ENCODE measurements at places on chromosomes 2 and 18.

GRCh38 chr2:199336546-199336945, 121.2 kb downstream of the SATB2 start:
- DNase-seq, result no peak

DNA sequence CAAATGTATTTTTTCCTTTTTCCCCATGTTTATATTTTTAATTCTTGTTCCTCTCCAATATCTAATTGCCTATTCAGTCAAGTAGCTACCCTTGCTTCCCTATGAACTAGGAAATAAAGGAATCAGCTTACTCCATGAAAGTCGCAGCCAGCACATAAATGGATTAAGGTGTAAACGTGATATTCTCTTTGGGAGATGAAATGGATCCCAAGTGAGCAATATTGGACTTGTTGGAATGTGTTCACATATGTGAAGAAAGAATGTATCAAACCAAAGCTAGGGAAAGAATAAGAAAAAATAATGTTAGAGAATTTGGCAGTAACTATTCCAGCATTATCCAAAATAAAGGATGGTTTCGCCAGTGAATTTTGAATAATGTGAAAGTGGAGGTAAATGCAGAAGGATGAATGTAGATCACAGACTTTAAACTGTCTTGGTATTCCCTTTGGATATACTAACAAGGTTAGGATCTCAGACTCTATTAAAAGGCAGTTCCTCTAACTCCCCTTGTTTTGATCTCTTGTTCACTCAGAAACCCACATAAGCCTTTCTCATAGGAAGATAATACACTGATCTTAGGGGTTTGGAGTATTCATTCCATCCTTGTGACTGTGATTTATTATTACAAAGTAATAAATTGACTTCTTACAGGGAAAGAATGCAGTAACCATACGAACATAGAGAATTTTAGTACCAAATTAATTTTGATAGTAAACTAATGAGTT, 208.1 kb downstream of the BABAM2 start:
- DNase-seq, result no peak

DNA sequence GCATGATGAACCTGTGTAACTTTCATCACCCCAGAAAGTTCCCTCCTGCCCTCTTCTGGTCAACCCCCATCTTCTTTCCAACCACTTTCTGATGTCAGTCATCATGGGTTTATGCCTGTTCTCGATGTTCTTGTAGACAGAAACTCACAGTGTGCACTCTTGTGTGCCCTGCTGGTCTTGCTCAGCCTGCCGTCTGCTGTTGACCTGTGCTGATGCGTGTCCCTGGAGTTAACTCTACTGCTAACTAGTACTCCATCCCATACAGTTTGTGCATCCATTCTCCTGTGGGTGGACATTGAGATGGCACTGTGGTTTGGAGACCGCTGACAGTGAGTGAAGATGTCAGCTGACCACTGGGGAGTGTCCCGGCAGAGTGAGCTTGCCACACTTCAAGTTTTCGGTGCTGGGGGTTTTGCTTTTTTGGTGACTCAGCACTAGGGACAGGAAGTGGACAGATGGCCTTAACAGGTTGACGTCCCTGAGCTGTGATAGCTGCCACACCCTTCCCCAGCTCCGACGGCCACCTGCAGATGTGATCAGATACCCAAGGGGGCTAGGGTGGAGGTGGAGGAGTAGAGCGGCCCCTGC, 14.8 kb downstream of the KLHL29 start:
- no peak for DNase-seq

DNA sequence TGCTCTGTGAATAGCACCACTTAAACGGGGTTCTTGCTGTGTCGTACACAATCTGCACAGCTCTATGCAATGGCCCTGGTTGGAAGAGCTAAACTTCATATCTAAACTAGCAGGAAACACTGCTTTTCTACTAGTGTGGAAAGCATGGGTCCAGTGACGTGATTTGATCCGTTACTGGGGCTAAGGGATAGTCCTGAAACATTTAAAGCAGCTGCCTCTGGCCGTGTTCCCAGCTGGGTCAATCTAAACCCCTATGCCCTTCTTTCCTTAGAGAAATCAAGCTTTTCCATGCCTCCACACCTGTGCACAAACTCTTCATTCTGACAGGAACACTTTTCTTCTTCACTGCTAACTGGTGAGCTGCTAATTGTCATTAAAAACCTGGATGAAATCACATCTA, 5.4 kb upstream of the IGFBP5 start:
- no peak for DNase-seq

DNA sequence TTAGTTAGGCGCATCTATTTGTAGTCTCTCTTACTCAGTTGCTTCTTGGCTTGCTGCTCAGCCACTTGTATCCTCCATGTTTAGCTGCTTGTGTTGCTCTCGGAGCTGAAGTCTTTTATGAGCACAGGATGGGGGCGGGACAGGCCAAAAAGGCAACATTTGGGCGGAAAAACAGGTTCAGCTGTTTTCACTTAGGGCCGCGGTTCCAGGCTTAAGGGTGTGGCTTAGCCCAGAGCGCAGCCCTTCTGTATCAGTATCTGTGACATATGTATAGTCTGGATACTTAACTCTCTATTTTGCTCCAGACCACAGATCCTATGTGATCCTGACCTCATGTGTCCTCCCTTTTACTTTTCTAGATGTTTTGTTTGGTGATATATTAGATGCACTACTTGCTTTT, 763.5 kb downstream of the SUCLG1 start:
- DNase-seq, result no peak

DNA sequence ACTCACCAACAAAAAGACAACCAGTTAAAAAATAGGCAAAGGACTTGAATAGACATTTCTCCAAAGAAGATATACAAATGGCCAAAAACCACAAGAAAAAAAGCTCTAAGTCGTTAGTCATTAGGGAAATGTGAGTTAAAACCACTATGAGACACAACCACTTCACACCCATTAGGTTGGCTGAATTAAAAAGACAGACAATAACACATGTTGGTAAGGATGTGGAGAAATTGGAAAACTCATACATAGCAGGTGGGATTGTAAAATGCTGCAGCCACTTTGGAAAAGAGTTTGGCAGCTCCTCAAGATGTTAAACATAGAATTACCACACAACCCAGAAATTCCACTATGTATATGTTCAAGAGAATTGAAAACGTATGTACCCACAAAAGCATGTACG, 117.6 kb upstream of the SPATS2L start:
- no peak for DNase-seq

- no peak for DNase-seq
These were observed 125.6 kb upstream of the CDC42EP3 start for GRCh38 chr2:37797081-37797480.

GRCh38 chr2:26924731-26925099, 45.7 kb upstream of the MAPRE3 start:
- no peak for DNase-seq

DNA sequence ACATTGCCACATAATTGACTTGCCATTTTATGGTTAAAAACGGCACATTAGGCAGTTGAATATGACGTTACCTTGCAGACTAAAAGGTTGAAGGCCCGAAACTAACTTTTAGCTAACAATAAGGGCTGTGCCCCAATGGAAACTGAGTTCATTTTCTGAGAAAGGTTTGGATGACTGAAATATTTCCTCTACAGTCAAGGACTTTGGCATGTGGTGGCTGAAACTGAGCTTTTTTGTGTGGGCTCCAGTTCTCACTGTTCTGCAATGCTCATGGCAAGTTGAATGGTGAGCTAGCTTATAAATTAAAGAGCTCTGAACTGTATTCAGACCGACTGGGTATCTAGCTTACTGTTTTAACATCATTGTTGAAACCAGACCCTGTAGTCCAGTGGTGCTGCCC, 23.8 kb upstream of the TXNDC2 start:
- no peak for DNase-seq

DNA sequence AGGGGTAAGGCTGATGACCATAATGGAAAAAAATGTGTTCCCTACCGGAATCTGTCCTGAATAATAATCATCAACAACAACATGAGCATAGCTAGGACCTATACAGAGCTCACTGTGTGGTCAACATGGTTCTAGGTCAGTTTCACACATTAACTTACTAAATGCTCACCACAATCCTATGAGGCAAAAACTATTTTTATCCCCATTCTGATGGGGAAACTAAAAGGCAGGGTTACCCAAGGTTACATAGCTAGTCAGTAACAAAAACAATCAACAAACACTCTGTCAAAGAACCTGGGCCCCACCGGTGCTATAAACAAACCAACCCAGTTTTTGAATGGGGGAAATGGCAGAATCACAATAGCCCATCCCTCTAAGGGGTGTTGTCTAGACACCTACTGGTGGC, 40.1 kb downstream of the AOX1 start:
- DNase-seq, result no peak

DNA sequence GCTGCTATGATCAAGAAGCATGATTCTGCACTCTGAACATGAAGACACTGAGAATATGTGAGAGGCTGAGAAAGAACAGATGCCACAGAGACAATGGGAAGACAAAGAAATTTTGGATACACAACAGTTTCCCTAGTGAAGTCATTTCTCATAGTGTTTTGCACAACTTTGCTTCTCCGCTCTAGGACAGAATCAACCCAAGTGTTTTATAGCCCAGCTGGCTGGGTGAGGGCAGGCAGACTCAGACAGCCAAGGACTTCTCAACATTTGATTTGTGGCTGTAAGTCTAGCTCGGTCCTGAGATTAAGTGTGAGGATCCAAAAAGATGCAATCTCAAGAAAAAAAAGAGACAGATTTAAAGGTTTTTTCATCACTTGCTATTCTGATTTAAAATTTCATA, 536.5 kb upstream of the CRIM1 start:
- DNase-seq, result no peak

DNA sequence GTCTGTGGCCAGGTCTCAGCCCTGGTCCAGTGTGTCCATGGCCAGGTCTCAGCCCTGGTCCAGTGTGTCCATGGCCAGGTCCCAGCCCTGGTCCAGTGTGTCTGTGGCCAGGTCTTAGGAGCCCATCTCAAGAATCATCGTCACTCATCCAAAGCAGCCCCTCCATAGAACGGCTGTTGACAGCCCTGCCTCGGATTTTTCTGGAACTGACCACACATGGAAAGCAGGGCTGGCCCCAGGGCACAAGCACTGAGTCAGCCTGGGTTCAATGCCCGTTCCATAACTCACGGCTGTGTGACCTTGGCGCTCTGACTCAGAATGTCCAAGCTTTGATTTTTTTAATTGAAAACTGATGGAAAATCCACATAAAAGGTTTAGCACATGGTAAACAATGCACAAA, 59.9 kb upstream of the SNTG2 start:
- DNase-seq, result no peak

DNA sequence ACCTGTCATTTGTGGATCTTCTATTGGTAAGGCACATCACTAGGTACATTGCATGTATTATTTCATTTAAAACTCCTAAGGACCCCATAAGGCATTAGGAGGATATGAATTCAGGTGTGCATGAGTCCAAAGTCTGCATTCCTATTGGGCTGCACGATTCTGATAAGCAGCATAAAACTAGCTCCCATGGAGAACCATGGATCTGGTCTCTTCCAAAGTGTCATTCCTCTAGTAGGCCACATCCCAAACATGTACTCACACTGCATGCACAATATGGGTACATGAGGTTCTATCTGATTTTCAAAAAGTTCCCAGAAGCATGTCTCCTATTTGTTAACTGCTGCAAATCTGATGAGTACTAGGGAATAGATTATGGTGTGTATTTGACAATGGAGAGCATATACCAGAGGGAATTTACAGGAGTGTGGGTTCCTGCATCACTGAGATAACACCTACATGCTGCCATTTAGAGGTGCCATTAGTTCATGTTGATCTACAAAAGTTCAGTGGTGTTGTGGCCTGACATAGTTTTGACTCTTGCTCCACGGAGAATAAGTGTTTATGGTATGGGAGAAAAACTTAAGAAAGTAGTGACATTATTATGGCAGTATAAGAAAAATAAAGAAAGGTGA, 11.3 kb downstream of the CYTIP start:
- DNase-seq, result no peak

- DNase-seq, result no peak
These were observed 35.7 kb downstream of the THUMPD2 start for GRCh38 chr2:39743269-39743776.

- no peak for DNase-seq
These were observed 20.1 kb downstream of the COL4A4 start for GRCh38 chr2:227143895-227144294.

DNA sequence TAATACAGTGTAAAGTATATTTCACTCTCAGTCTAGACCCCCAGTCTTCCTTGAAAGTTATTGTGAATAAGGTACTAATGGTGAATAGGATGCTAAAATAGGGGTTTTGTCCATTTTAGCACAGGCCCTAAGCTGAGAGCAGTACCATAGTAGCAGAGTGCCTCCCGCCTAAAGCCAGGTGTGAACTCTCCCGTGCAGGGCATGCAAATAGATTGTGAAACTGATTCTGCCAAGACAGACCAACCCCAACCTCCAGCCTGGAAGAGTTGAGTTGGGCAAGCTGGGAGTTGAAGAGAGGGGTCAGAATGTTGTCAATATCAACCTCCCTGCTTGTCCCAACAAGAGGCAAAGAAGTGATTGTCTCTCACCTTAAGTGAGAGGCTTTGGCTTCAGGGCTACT, 97.4 kb upstream of the CYRIA start:
- DNase-seq, result no peak

GRCh38 chr2:42095923-42096408, 48.1 kb downstream of the PKDCC start:
- peak; percentile 74 for DNase-seq

- no peak for DNase-seq
These were observed 484.8 kb upstream of the CNTNAP5 start for GRCh38 chr2:123540291-123540690.

DNA sequence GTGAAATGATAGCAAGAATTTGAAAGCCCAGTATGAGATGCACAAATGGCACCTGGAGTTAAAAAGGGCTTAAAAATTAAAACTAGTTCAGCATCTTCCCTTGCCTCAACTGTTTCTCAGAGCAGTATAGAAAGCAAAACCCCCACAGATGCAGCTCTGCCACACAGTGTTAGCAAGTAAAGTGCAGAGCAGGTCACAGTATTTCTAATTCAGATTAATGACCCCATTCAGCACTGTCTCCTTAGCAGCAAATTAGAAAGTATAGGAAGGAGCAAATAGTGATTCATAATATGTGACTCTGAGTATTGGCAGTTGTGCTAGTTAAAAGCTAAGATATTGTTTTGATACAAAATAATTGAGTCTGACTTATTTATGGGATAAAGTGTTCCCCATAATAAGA, 73.8 kb upstream of the CCDC85A start:
- no peak for DNase-seq

- no peak for DNase-seq
These were observed 330.5 kb downstream of the FIGN start for GRCh38 chr2:163405298-163405697.

- DNase-seq, result no peak
These were observed 121.1 kb downstream of the FAM161A start for GRCh38 chr2:61732787-61733186.

- no peak for DNase-seq
These were observed 107.7 kb downstream of the HDAC4 start for GRCh38 chr2:239292959-239293774.

DNA sequence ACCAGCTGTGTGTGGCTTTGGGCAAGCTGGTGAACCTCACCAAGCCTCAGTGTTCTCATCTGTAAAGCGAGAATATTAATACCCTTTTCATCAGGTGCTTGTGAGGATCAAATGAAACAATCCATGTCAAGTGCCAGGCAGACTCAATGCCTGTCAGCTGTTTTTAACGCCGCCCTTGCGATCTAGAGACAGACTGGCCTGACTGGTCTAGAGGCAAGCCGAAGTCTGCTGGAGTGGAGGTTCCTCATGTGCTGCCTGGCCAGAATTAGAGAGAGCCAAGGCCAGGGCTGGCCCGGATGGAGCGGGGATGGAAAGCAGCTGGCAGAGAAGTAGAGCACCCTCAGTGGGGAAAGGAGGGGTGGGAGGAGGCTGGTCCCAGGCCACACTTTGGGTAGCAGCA, 74.5 kb upstream of the B3GNT7 start:
- DNase-seq, result no peak

Data from activated naive CD8-positive, alpha-beta T cell treated with anti-CD3 and anti-CD28 coated beads, Interleukin-2, amount 50 U/mL, for 24 hours (primary cell).